ENCODE measurements at places on chromosomes 11 and 22. TPM values are rescaled to one million over a fixed set of nuclear protein-coding genes. Genes with fewer than 3 reads are reported as not detected.

The DDX10 gene
- polyA plus RNA-seq, result 32.3 TPM

- H3K27me3 ChIP-seq, result no peaks in the 10 kb centered on the region
- H3K4me3 ChIP-seq, result no peak overlapping the region
- no peak for DNase-seq
- H3K36me3 ChIP-seq, result no peaks in the 10 kb centered on the region
- no peaks in the 10 kb centered on the region for H3K4me1 ChIP-seq
These were observed 71.8 kb downstream of the RBFOX2 start for GRCh38 chr22:35956850-35957249.

GRCh38 chr22:47388778-47389177, 626.3 kb downstream of the TBC1D22A start:
- no peak overlapping the region for H3K27ac ChIP-seq
- H3K4me3 ChIP-seq, result no peak overlapping the region
- no peaks in the 10 kb centered on the region for H3K36me3 ChIP-seq
- H3K4me1 ChIP-seq, result no peaks in the 10 kb centered on the region
- H3K27me3 ChIP-seq, result no peaks in the 10 kb centered on the region

DNA sequence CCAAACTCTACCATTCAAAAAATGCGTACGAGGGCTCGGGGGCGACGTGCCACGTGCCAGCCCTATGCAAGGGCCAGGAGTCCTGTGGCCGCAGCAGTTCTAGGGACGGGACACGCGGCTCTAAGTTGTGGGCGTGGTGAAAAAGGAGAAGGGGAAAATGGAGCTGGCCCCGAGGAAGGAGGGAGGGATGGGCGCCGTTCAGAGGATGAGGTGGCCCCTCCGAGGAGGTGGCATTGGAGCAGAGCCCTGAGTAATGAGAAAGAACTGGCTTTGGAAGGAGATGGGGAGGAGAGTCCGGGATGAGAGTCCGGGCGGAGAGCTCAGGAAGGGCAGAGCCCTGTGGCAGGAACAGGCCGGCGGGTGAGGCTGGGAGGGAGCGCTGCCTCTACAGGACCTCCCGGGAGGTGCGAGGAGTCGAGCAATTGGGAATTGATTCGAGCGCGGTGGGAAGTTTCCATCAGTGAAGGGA, 21.0 kb downstream of the OTUB1 start:
- DNase-seq, result no peak
- no peak overlapping the region for H3K4me3 ChIP-seq
- H3K27ac ChIP-seq, result no peak overlapping the region
- peaks cover 10% of the 10 kb centered on the region for H3K4me1 ChIP-seq

The TSPAN32 gene
- polyA plus RNA-seq, result 15.7 TPM

The OLFML1 gene
- polyA plus RNA-seq, result 0.39 TPM

DNA sequence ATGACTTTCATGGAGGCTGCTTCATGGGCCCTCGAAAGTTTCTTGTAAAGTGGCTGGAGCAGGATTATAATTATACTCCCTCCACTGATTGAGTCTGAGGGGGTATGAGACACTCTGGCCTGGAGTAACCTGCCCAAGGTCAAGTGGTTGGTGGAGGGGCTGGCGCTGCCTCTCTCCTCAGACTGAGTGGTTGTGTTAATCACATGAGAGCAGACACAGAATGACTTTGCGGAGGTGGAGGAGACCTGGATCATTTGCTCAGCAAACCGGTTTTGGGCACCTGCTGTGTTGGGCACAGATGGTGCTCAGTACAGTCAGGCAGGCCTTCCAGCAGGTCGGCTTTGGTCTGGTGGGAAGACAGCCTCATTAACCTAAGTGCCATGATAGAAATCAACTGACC, 11.8 kb downstream of the BCR start:
- no peak for DNase-seq
- no peak overlapping the region for H3K4me3 ChIP-seq
- H3K4me1 ChIP-seq, result peaks cover 24% of the 10 kb centered on the region
- no peak overlapping the region for H3K27ac ChIP-seq

The SCUBE2 gene
- polyA plus RNA-seq, result 2.5 TPM

The MYOD1 gene
- polyA plus RNA-seq, result 0.43 TPM

DNA sequence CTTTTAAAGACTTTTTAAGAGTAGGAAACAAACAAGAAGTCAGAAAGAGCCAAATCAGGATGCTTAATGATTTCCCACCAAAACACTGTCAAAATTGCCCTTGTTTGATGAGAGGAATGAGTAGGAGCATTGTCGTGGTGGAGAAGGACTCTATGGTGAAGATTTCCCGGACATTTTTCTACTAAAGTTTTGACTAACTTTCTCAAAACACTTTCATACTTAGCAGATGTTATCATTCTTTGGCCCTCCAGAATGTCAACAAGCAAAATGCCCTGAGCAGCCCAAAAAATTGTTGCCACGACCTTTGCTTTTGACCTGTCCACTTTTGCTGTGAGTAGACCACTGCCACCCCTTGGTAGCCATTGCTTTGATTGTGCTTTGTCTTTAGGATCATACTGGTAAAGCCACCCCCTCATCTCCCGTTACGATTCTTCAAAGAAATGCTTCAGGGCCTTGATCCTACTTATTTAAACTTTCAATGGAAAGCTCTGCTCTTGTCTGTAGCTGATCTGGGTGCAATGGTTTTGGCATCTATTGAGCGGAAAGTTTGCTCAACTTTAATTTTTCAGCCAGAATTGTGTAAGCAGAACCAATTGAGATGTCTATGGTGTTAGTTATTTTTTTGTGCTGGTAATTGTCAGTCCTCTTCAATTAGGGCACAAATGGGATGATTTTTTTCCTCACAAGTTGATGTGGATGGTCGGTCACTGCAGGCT, 67.2 kb downstream of the ADM start:
- H3K27me3 ChIP-seq, result no peaks in the 10 kb centered on the region
- no peak overlapping the region for H3K4me3 ChIP-seq
- H3K36me3 ChIP-seq, result no peaks in the 10 kb centered on the region
- DNase-seq, result no peak
- no peak overlapping the region for H3K27ac ChIP-seq

DNA sequence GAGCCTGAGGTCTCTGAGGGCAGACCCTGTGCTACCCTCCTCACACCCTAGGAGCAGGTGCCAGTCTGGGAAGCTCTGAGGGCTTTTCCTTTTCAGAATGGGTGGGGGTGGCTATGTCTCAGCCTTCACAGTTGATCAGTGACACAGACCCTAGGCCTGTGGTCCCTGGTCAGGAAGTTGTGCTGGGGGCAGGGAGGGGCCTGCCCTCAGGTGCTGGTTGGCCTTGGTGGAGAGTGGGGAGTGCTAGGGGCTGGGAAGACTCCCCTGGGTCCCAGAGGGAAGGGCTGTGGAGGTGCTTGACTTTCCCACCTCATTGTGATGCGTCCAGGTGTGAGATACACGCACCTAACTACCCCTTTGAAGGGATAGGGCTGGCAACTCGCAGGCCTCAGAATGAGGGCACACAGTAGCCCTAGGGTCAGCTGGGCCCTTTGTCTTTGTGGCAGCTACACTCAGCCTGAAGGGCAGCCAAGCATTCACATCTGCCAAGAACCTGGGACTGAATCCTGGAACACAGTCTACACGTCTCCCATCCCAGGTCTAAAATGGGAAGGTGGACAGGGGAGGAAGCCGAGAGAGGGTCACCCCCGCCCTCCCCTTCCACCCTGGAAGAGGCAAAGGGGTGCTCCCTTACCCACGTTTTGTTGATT, 31.2 kb upstream of the ATXN10 start:
- H3K36me3 ChIP-seq, result no peaks in the 10 kb centered on the region
- no peak for DNase-seq
- no peak overlapping the region for H3K27ac ChIP-seq
- H3K4me3 ChIP-seq, result no peak overlapping the region
- H3K4me1 ChIP-seq, result peaks cover 16% of the 10 kb centered on the region
- H3K27me3 ChIP-seq, result peaks cover 29% of the 10 kb centered on the region

- H3K4me1 ChIP-seq, result no peaks in the 10 kb centered on the region
- H3K4me3 ChIP-seq, result no peak overlapping the region
- no peaks in the 10 kb centered on the region for H3K36me3 ChIP-seq
- H3K27me3 ChIP-seq, result peaks cover 3% of the 10 kb centered on the region
These were observed 240.7 kb downstream of the BUD13 start for GRCh38 chr11:116532066-116532465.

- no peaks in the 10 kb centered on the region for H3K36me3 ChIP-seq
- H3K27ac ChIP-seq, result no peak overlapping the region
- peaks cover 8% of the 10 kb centered on the region for H3K4me1 ChIP-seq
- no peaks in the 10 kb centered on the region for H3K27me3 ChIP-seq
- H3K4me3 ChIP-seq, result no peak overlapping the region
These were observed 89.8 kb upstream of the PARVA start for GRCh38 chr11:12287374-12288211.

DNA sequence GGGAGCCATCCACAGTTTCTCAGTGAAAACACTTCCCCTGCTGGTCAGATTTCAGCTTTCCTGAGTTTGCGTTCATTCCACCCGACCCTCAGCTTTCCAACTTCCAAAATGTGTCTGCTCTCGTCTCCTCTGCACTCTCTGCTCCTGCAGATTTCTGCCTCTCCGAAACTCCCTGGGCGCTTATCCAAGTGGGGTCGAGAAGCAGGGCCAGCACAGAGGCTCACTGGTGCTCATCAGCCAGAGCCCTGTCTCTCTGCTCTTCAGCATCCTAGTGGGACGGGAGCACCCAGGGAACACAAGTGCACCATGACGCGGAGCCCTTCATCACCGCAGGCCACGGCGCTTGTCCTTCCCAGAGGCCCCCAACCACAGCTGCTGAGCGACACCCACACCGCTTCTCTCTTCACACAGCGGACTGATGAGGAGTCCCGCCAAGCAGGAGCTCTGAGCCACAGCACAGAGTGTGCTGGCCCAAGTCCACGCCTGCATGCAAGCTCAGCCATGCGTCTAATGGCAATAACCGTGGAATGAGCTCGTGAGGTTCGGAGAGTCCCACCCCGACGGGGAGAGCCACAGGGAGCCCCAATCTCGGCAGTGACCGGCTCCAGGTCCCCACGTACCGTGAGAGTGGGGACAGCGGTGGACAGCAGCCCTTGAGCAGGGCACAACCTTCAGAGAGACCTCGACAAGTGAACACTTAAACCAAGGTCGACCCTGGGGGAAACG, 27.9 kb upstream of the MOB2 start:
- peaks cover 10% of the 10 kb centered on the region for H3K4me1 ChIP-seq
- no peaks in the 10 kb centered on the region for H3K36me3 ChIP-seq
- no peaks in the 10 kb centered on the region for H3K27me3 ChIP-seq
- H3K4me3 ChIP-seq, result no peak overlapping the region
- no peak overlapping the region for H3K27ac ChIP-seq

The ZNF280B gene
- polyA plus RNA-seq, result 0.55 TPM

DNA sequence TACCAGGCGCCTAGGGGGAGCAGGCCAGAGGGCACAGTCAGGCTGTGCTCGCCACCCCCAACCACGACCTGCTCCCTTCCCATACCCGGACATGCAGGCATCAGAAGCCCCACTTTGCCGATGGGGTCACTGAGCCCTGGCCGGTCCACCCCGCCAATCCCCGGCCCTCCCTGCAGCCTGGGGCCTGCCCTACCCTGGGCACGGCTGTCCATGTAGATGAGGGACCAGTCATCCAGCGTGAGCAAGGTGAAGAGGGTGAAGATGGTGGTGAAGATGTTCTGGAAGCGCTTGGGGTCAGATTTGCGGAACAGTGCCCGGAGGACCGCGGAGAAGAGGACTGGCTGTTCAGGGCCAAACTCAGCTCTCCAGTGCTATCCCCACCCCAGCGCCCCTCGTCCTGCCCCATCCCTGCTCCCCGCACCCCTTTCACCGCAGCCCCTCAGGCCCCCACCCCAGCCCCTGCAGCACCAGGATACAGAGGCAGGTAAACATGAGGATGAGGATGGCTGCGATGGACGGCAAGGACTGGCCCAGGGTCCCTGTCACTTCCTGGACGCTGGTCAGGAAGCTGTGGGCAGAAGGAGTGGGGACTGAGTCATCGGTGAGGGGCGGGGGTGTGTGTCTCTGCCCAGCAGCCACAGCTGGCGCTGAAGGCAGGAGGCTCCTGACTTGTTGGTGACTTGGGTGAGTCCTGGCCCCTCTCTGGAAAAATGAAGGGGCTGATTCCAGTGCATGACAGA, 5.5 kb downstream of the CATSPER1 start:
- no peaks in the 10 kb centered on the region for H3K4me1 ChIP-seq
- no peak overlapping the region for H3K4me3 ChIP-seq
- no peaks in the 10 kb centered on the region for H3K36me3 ChIP-seq
- H3K27me3 ChIP-seq, result peaks cover 30% of the 10 kb centered on the region
- H3K27ac ChIP-seq, result no peak overlapping the region
- no peak for DNase-seq

The F2 gene
- 0.07 TPM for polyA plus RNA-seq

DNA sequence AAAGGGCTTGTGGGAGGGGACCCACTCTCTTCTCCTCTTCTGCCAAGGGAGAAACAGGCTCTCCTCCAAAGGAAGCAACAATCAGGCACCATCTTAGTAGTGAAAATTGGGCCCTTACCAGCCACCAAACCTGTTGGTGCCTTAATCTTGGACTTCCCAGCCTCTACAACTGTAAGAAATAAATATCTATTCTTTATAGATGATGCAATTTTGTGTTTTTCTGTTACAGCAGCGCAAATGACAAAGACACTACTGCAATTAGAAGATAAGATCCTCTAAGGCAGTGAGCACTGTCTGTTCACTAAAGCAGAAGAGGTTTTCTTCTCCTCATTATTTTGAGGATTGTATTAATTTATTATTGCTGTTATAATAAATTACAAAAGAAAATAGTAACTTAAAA, 691.4 kb upstream of the CCDC179 start:
- no peak for DNase-seq
- no peaks in the 10 kb centered on the region for H3K36me3 ChIP-seq
- H3K4me1 ChIP-seq, result no peaks in the 10 kb centered on the region
- no peak overlapping the region for H3K27ac ChIP-seq

- H3K27ac ChIP-seq, result no peak overlapping the region
- no peaks in the 10 kb centered on the region for H3K36me3 ChIP-seq
- no peaks in the 10 kb centered on the region for H3K27me3 ChIP-seq
These were observed 501.3 kb upstream of the TENM4 start for GRCh38 chr11:79942090-79942489.

The TRIM48 gene
- 0.05 TPM for polyA plus RNA-seq

GRCh38 chr11:126718276-126718675, 282.3 kb downstream of the KIRREL3 start:
- H3K27ac ChIP-seq, result no peak overlapping the region
- no peaks in the 10 kb centered on the region for H3K27me3 ChIP-seq
- no peak for DNase-seq

The NPAS4 gene
- polyA plus RNA-seq, result 0.05 TPM

DNA sequence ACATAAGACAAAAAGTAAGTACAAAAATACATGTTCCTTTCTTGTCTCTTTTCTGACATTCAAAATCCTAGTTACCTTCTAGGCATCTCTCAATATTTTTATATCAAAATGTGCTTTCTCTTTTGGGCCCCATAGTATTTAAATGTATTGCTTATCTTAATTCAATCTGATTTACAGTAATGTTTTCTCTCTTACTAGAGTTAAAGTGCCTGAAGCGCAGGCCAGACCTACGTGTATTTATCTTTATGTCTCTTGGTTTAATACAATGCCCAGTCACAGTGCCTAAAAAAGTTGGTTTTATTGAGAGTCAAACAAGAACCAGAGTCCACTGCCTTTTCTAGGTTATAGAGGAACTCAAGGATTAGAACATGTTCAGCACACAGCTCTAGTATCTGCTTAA, 64.3 kb downstream of the FANCF start:
- no peaks in the 10 kb centered on the region for H3K27me3 ChIP-seq
- no peaks in the 10 kb centered on the region for H3K4me1 ChIP-seq
- H3K36me3 ChIP-seq, result no peaks in the 10 kb centered on the region
- no peak overlapping the region for H3K4me3 ChIP-seq
- DNase-seq, result no peak

Data from thymus (tissue), 14 donors.